ENCODE measurements at places on chromosomes 1 and 21. TPM values are rescaled to one million over a fixed set of nuclear protein-coding genes. Genes with fewer than 3 reads are reported as not detected.

TMEM240 gene
- 18.1 TPM for total RNA-seq

RBBP5 gene
- total RNA-seq: 11.8 TPM

PGLYRP4 gene
- total RNA-seq: not detected

- peak; percentile 19 for ATAC-seq
Observed at GRCh38 chr1:236020359-236021219, 44.3 kb downstream of the NID1 start.

GRCh38 chr1:66088787-66089186, 296.1 kb downstream of the PDE4B start:
- ATAC-seq: no peak

GRCh38 chr1:204920967-204921366, 50.3 kb downstream of the NFASC start:
- ATAC-seq: peak; percentile 32

AIRE gene
- total RNA-seq: not detected
